ENCODE measurements at places on chromosomes 4 and X.

DNA sequence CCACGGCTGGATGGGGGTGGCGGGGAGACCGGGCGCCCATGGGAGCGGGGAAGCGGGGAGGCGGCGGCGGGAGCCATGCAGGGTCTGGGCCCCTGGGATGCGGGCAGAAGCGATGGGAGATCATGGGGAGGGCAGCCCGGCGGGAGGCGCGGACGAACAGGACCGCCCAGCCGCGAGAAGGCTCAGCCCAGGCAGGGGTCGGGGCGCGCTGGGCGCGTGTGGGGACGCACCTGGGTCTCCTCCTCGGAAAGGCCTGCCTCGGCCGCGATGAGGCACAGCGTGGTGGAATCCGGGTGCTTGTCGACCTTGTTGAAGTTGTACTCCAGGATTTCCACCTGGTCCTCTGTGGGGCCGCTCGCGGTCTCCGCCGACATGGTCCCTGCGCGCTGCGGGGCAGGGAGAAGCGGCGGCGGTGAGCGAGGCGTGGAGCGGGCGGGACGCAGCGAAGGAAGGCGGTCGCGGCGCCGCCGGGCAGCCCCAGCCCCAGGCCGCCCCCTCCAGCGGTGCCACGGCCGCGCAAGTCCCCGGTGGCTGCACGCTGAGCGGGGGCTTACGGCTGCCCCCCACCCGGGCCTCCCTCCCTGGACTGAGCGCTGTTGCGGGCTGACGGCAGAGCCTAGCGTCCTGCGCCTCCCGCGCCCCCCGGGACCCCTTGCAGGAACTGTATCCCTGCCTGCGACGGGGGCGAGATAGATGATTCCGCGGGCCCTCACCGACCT, 25.3 kb downstream of the HOPX start:
- DNase-seq: no peak

DNA sequence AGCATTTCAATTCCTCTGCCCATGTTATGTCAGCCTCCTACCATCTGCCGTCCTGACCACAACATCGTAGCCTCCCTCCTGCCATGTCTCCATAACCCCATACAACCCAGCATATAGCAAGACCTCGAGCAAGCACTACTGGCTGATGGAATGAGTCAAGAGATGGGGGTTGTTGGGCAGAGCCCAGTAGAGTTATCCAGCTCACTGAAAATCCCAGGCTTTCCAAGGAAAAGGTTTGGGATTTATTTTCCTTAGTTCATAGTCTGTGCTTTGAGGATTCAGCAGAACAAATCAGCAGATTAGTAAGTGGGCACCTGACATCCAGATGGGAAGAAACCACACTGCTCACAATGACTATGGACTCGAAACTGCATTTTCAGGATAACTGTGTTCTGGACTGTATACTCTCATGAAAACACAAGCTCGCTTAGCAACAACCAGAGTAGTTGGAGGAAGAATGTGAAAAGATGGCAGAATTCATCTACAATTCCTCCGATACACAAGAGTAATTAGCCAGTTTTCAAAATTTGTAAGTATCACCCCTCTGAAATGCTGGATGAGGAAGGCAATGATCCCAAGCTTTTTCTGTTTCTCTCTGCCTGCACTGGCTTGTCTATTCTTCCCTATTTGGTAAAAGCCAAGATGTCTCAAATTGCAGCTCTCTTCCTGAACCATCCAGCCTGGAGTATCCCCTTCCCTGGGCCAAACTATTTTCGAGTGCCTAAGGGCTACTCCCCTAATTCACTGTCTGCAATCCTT, 186.2 kb upstream of the TBL1X start:
- DNase-seq: peak; percentile 19

DNA sequence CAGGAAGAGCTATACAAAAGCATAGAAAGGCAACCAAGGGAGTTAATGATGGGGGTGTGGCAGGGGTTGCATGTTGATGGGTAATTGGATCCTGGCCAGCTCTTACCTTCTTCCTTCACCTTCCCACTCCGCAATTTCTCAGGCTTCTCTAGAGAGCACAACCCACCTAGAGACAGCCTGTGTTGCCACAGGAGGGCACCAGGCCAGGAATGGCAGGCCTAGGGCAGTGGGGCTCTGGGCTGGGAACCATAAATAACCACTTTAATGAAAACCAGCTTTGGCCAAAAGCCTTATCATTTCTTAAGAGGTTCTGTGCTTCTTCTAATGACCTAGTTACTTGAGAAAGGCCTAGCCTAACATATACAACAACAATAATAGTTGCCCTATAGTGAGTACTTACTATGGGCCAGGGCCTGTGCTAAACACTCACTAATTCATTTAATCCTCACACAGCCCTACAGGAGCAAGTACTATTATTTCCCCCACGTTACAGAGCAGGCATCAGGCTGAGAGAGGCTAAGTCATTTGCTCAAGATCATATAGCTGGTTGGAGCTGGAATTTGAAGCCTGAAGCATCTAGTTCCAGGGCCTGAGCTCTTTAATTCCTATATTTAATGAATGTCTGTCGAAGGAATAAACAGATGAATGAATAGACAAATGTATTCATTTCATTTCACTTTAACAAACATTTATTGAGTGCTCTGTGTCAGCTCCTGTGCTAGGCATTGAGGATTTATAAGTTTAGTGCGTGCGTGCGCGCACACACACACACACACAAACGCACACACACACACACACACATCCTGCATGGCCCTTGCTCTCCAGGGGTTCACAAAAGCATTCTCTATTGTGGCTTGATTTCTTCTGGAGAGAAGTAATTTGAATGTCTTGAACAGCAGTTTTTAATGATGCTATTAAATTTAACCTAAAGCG, 66.8 kb downstream of the RTL9 start:
- no peak for DNase-seq

DNA sequence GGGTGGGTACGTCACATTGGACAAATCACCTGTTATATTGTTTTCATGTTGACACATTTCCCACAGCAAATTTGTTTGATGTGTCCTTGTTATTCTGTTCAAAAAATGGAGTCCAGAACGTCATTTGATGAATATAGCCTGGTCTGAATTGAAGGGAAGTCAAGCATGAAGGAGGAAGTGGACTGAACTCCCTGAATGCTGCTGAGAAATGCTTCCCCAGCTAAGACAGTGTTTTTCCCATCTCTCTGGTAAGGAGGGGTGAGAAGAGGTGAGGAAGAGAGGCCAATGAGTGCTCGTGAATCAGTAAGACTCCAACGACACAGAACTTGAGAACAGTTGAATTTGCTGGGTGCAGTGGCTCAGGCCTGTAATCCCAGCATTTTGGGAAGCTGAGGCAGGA, 127.4 kb downstream of the RBM47 start:
- no peak for DNase-seq

- peak; percentile 71 for DNase-seq
These were observed 16.5 kb upstream of the RHOH start for GRCh38 chr4:40180356-40180755.

GRCh38 chr4:2924765-2925301, 38.4 kb downstream of the NOP14 start:
- DNase-seq: no peak

DNA sequence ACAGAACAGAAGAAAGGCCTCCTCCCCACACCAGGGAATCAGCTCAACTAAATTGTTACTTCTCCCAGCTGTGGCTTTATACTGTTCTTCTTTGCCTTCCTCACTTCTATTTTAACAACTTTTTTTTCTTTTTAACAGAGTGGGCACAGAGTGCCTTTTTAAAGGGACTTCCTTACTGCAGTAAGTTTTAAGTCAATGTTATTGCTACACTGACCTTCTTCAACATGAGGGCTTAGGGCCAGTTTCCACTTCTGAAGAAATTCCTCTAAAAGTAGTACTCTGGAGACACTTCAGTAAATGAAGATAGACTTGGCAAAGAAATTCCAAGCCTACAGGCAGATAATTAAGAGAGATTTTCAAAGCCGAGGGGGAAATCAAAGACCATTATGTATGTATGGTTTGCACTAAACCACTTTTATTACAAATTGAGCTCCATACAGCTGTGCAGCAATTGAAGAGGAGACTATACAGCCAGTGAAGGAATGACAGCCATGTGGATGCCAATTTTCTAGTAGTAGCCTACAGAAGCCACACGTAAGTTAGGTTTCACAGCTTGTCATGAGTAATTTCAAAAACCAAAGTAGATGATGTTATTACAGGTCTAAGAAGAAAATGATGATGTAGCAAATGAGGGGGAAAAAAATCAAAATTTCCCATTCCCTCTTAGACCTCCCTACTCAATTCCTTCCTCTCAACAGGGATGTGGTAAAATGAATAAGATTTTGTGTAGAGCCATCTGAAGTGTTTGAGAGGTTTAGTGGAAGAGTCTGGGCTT, 36.9 kb upstream of the RASGEF1B start:
- DNase-seq: no peak

DNA sequence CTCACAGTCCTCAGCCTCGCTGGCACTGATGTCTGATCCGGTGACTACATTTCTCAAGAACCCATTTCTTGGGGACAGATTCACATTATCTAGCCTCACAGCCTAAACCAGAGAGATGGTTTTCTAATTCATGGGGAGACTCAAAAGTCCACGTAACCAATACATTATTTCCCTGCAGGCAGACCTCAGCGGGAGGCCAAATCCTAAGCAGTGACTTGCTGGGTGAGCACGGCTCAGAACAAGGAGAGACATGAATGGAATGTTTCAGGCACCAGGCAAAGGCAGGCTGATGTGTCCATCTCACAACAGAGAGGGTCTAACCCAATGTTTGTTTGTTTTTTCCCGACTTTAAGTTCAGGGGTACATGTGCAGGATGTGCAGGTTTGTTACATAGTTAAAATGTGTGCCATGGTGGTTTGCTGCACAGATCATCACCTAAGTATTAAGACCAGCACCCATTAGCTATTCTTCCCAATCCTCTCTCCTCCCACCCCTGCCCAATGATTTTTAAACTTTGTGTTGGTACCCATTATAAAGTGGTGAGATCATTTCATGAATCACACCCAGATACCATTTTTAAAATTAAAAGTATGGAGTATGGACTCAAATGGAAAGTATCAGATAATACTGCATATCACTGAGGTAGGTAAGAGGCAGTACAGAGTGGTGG, 53.3 kb downstream of the SCD5 start:
- DNase-seq: no peak

DNA sequence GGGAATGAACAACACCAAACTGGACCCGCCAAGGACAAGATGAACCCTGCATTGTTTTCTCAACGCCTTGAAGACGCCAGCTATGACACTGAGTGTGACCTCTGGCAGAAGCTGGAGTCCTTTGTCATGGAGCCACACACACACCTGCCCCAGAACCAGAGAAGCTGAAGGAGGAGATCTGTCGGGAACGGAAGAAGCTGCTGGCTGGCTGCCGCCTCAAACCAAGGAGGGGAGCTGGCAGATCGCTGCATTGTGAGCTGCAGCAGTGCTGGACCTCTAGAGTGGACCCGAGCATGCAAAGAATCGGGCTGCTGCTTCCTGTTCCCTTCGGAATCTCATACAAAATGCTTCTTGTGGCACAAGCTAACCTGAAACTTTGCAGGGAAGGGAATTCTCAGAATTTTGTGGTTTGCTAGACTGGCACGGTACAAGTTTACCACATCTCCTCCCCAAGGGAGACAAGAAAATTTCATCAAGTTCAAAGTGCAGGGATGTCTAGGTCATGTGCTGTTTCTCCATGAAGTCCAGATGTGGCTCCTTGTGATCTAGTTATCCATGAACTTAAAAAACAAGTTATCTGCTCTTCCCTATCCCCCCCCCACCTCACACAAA, 23.4 kb upstream of the GLRB start:
- no peak for DNase-seq

- no peak for DNase-seq
These were observed 27.0 kb downstream of the ARHGEF9 start for GRCh38 chrX:63758011-63758410.

DNA sequence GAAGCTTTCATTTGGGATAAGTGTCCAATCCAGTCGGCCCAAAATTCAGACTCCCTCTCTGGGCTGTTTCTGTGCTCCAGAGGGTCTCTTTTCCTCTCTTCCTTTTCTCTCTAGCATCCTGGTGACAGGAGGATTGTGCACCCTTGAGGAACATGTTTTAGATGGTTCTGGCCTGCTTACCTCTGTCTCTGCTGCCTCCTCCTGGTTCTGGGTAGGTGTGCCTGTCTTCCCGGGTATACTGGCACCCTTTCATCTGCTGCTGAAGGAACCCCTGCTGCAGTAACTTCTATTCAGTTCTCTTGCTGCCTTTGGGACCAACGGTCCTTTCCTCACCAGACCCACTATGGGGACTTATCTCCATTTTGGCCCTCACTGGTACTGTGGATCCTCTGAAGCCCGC, 53.2 kb downstream of the HMGB2 start:
- DNase-seq: no peak

DNA sequence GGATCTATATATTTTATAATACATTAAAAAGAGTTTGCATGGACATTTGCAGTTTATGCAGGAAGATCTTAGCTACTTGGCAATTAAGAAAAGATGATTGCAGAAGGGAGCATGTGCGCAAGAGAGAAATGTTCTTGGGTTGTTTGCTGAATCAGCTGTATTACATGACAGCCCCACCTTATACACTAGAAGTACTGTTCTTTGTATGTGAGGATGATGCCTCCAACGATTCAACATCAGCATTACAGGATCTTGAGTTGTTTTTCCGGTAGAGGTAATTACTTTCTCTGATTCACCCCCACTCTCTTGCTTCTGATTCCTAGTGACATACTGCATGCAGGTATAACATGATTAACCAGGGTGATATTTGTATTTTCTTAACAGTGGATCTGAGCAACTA, 140.8 kb downstream of the PCDH7 start:
- DNase-seq: no peak

- DNase-seq: peak; percentile 60
These were observed 132.5 kb downstream of the ARHGAP6 start for GRCh38 chrX:11533199-11533651.

- no peak for DNase-seq
These were observed 126.4 kb downstream of the FHIP1A start for GRCh38 chr4:151535366-151535765.

DNA sequence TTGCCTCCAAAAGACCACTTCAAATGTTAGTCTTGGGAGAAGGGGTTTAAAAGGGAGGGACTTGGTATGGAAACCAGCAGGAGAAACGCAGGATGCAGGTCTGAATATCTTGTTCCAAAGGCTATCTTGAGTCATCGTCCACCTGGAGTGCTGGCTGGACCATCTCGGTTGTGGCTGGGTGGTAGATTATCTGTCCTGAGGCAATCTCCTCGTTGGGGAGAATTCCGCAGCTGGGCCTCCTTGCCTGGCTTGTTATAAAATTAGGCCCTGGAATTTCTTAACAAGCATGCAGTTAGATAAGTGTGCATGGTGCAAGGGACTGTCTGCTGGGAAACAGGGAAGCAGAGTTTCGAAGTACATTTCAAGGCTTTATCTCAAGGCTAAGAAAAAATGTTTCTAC, 2045.7 kb upstream of the TENM3 start:
- no peak for DNase-seq

- no peak for DNase-seq
These were observed 240.0 kb downstream of the ARAP2 start for GRCh38 chr4:36004204-36004851.

Data from AG09319 (cell line).